ENCODE measurements at places on chromosomes 13 and 19. TPM values are rescaled to one million over a fixed set of nuclear protein-coding genes. Genes with fewer than 3 reads are reported as not detected.
A peak's percentile ranks its signal among the peaks of the same experiment; 100 is the strongest.

DNA sequence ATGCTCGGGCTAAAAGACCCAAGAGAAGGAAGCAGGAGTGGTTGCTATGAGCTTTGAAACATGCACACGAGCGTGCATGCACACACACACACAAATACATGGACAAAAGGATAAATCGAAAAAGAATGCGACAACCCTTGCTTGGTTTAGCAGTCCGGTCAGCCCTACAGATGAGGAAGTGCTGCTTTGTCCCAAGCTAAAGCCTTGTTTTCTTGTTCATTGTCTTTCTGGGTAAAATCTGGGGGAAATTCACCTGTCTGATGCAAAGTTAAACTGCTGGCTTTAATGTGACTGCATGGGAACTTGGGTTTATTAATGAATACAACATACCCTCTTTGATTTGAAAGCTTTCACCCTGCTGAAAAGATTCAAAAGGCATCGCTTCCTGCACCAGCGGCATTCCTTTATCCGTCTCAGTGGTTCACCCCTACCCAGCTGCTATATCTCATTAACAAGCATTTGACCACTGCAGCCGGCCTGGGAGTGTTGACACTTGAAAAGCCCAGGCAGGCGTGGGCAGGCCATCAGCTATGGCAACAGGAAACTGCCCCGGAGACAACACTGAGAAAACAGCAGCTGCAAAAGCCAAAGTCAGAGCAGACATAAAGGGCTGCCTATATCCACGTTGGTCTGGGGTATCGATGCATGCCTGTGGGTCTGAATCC is 301.7 kb downstream of the NDFIP2 start:
- H3K36me3 ChIP-seq: no peaks in the 10 kb centered on the region
- H3K27me3 ChIP-seq: no peaks in the 10 kb centered on the region
- H3K4me1 ChIP-seq: peaks cover 30% of the 10 kb centered on the region
- H3K27ac ChIP-seq: no peak overlapping the region

GRCh38 chr19:5498830-5499550 is 43.8 kb downstream of the ZNRF4 start:
- peaks cover 27% of the 10 kb centered on the region for H3K27me3 ChIP-seq
- H3K4me3 ChIP-seq: no peak overlapping the region
- H3K4me1 ChIP-seq: no peaks in the 10 kb centered on the region
- no peak for DNase-seq
- no peaks in the 10 kb centered on the region for H3K36me3 ChIP-seq
- H3K27ac ChIP-seq: no peak overlapping the region

- H3K27ac ChIP-seq: peak overlapping the region; percentile 25
- H3K36me3 ChIP-seq: peaks cover 74% of the 10 kb centered on the region
- no peaks in the 10 kb centered on the region for H3K27me3 ChIP-seq
- peak; percentile 65 for DNase-seq
- no peak overlapping the region for H3K4me3 ChIP-seq
Observed at GRCh38 chr13:110471833-110472162, 89.7 kb downstream of the RAB20 start.

DNA sequence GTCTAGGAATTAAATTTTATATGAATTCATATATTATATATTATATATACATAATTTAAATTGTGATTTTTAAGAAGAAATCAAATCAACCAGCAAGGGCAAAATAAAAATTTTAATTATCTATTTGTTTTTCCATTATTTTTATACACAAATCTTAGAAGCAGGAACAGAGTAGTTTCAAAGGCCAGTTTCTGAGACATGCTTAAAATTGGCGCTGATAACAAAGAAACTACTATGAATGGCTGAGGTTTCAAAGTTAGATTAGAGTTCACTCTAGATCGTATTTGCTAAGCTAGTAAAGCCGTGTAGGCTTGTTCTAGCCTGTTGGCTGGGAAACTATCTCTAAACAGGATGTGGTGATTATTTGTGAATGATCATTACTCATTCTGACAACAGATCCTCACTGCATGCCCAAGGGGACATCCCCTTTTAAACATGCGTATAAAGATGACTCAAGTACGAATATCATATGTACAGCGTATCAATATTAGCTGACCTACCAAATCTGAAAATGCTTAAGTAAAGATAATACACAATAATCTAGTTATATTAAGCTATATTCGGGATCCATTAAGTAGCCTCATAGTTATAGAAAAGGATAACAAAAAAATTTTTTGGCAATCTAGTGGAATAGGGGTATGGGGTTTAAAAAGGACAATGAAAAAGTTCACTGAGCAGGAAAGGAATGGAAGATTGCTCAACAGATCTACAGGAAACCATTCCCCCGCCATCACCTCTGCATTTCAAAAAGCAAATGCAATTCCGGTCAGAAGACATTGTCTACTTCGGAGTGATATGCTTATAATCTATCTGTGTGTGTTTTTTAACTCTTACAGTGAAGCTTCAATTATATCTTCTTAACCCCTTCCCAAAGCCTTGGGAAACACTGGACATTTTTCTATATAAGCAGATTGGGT is 150.1 kb downstream of the SHISA2 start:
- H3K4me3 ChIP-seq: no peak overlapping the region
- no peaks in the 10 kb centered on the region for H3K27me3 ChIP-seq
- no peaks in the 10 kb centered on the region for H3K36me3 ChIP-seq
- H3K4me1 ChIP-seq: peaks cover 5% of the 10 kb centered on the region
- no peak overlapping the region for H3K27ac ChIP-seq

DNA sequence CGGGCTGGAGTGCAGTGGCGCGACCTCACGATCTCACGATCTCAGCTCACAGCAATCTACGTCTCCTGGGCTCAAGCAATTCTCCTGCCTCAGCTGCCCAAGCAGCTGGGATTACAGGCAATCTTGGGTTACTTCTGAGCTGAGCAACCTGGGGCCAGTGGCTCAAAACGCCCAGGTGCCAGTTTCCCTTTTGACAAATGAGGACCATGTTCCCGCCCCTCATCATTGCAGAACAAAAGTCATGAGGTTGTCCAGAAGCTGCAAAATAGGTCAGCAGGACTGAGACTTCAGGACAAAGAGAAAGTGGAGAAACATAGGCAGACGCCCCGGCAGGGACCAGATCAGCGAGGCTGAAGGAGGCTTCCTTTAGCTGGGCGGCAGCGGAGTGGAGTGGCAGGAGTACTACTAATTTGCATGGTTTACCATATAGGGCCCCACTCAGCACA is 3.3 kb upstream of the ADGRE5 start:
- DNase-seq: no peak
- peaks cover 71% of the 10 kb centered on the region for H3K4me1 ChIP-seq
- H3K27me3 ChIP-seq: no peaks in the 10 kb centered on the region
- no peak overlapping the region for H3K27ac ChIP-seq
- H3K4me3 ChIP-seq: no peak overlapping the region

GRCh38 chr19:5672708-5673459 is 7.4 kb downstream of the MICOS13 start:
- peaks cover 49% of the 10 kb centered on the region for H3K36me3 ChIP-seq
- H3K4me3 ChIP-seq: no peak overlapping the region
- no peaks in the 10 kb centered on the region for H3K4me1 ChIP-seq
- no peak overlapping the region for H3K27ac ChIP-seq
- DNase-seq: no peak

GRCh38 chr13:113460599-113460998 is 7.3 kb upstream of the ADPRHL1 start:
- H3K4me3 ChIP-seq: no peak overlapping the region
- peaks cover 33% of the 10 kb centered on the region for H3K36me3 ChIP-seq
- no peaks in the 10 kb centered on the region for H3K4me1 ChIP-seq
- H3K27ac ChIP-seq: no peak overlapping the region
- no peaks in the 10 kb centered on the region for H3K27me3 ChIP-seq
- no peak for DNase-seq

TMIGD2 gene
- total RNA-seq: not detected

PLPPR3 gene
- total RNA-seq: not detected

KLK12 gene
- not detected for total RNA-seq

ZNF253 gene
- total RNA-seq: 7.1 TPM
